ENCODE measurements at places on chromosomes 1 and 21. TPM values are rescaled to one million over a fixed set of nuclear protein-coding genes. Genes with fewer than 3 reads are reported as not detected.

The ADGRL4 gene
- polyA plus RNA-seq = 5.6 TPM

- no peak for DNase-seq
Observed at GRCh38 chr1:37845786-37846185, 13.6 kb downstream of the MTF1 start.

- peak; percentile 46 for DNase-seq
Observed at GRCh38 chr21:42468491-42469131, 27.4 kb downstream of the RSPH1 start.

DNA sequence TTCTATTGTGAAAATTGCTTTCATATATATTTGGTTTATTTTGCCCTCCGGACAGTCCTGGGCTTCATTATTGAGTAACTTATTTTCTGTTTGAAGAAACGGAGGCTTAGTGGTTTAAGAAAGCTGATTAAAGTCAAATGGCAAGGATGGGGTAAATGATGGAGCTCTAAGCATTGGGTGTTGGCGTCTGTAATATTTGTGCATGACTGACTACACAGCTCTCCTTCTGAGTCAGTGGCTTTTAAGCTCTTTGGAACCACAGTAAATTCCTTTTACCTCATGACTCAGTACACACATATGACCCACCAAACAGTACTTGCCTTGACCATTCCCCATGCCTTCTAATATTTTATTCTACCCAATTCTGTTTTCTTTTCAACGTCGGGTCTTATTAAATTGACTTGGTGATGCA is 21.0 kb downstream of the B3GALT5 start:
- no peak for DNase-seq

DNA sequence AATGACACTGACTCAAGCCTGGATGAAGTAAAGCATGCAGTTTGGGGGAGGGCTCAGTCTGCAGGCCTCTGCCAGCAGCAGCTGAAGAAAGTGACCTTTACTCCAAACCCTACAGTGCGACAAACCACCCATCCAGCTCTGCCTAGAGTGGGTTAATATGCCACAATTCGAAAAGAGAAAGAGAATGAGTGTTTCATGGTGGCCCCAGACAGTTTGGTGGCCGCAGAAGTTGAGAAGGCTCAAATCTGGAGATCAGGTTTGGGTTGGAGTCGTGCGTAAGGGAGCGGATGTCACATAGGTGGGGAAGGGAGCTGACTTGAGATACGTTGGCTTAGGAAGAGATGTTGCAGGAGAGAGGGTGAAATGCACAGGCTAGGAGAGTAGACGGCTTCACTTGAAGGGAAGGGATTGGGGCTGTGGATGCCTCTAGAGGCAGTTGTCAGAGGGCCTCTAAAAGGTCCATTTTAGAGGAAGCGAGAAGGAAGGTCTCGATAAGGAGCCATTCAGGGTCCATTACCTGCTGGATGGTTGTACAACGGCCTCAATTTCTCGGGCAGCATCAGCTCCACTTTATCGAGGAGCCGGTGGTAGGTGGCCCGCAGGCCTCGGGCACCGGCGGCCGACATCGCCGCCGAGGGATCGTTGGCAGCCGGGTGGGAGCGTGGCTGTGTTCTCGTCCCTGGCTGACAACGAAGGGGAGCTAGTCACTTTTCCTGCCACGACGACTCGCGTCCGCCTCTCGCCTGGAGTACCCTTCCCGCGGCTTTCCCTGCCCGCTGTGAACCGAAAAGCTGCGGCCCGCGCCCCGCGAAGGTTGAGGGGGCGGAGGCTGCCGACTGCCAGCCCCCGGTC is 1.0 kb upstream of the DCAF6 start:
- peak; percentile 84 for DNase-seq

The NBPF11 gene
- 19.3 TPM for polyA plus RNA-seq

- no peak for DNase-seq
Observed at GRCh38 chr1:52901384-52901783, 20.2 kb downstream of the ECHDC2 start.

The PSMB4 gene
- 234 TPM for polyA plus RNA-seq

DNA sequence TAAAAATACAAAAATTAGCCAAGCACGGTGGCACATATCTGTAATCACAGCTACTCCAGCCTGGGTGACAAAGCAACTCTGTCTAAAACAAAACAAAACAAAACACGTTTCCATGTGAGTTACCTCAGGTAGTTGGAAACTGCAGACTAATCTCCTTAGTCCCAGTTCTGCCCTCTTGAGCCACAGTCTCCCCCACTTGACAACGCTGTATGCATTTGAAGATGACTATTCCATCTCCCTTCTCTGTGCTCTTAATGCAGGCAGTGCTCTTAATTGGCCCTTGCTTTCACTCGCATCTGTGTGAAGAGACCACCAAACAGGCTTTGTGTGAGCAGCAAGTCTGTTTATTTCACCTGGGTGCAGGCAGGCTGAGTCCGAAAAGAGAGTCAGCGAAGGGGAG is 19.6 kb upstream of the DHCR24 start:
- no peak for DNase-seq

DNA sequence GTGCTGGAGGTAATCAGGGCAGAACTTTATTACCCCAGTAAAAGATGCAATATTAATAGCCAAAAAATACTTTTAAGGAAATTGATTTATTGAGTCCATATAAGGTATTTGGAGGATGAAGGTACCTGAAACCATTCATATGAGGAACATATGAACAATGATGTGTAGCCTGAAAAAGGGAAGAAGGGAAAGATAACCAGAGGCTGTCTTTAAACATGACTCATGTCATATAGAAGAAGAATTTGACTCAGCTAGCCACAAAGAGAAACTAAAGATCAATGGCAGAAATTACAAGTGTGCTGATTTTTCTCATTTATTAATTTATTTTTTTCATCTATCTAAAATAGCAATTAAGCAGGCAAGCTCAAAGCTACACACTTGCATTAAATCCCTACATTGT is 136.2 kb upstream of the DUSP10 start:
- DNase-seq = no peak

DNA sequence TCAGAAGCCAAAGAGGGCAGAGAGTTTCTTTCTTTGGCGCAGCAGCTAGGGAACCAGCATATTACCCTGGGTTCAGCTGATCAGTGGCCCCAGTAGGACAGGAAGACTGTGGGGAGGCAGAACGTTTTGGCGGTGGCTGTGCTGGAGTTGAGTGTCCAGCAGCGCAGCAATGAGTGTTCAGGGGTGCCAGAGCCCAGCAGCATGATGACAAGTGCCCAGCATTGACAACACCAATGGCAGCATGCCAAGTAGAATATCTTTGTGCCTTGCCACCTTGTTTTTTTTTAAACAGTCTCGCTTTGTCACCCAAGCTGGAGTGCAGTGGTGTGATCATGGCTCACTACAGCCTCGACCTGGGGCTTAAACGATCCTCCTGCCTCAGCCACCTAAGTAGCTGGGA is 106.7 kb upstream of the CDC42BPA start:
- no peak for DNase-seq

DNA sequence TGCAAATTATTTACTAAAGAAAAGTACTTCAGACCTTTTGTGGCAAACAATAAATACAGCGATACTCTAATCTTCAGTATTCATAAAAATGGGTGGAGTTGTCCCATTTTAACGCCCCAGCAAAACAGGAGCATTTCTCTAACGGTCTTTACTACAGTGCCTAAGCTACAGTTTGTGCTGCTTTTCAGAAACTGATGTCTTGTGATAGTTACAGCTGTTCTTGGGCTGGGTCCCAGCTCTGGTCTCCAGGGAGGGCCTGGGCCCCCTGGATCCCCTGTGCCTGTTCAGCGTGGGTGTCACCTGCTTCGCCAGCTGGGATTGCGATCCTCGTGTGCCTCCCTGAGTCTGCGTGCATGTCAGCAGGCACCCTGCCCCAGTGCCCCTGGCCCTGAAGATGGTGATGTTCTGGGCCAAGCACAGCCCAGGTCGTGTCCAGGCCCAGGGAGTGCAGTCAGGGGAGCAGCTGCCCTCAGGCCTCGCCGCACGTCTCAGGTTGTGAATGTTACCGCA is 64.0 kb upstream of the DIP2A start:
- no peak for DNase-seq

- DNase-seq = no peak
Observed at GRCh38 chr1:101379950-101380349, 143.1 kb downstream of the S1PR1 start.

DNA sequence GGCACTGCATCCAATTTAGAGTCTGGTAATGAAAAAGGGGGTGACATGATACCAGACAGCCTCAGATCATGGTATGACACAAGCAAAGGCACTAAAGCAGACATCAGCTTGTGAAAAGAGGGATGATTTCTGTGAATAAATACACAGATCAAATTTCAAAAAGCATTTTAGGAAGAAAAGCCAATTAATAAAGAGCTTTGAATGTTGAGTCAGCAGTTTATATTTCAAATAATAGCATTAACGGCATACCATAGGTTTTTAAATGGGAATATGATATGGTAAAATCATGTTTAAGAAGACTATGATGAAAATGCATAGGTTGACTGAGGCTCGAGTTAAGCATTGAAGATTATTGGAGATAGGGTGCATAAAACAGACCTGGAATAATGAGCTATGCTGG is 13.5 kb downstream of the KCNT2 start:
- DNase-seq = no peak

DNA sequence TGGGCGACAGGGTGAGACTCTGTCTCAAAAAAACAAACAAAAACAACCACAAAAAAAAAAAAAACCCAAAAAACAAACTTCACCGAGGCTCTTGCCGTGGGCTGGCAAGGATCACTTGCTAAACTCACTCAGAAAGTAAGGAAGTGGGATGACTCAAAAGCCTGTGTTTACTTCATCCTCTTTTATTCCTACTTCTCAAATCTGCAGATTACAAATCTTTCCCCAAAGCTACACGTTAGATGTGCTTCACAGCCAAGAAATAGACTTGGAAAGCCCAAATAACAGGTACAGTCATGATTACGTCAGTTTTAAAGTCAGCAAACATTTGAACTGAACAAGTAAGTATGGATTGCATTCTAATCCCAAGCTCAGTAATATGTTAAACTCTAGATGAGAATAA is 359.3 kb downstream of the ADGRL2 start:
- DNase-seq = no peak

DNA sequence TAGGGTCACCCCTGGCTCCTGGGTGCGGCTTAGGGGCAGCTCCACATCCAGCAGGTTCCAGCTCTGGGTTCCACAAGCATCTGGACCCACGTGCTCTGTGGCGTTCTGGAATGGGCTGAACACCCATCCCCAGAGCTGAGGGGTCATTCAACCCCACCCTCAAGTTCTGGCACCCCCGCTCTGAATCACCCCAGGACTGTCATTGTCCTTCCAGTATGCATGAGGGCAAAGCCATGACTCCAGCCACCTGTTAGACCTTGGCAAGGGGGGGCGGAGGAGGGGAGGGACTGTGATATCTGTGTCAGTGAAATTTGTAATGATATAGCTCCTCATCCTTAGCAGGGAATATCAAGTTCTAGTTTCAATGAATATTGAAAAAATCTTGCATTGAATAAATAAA is 12.3 kb downstream of the INSRR start:
- DNase-seq = no peak

DNA sequence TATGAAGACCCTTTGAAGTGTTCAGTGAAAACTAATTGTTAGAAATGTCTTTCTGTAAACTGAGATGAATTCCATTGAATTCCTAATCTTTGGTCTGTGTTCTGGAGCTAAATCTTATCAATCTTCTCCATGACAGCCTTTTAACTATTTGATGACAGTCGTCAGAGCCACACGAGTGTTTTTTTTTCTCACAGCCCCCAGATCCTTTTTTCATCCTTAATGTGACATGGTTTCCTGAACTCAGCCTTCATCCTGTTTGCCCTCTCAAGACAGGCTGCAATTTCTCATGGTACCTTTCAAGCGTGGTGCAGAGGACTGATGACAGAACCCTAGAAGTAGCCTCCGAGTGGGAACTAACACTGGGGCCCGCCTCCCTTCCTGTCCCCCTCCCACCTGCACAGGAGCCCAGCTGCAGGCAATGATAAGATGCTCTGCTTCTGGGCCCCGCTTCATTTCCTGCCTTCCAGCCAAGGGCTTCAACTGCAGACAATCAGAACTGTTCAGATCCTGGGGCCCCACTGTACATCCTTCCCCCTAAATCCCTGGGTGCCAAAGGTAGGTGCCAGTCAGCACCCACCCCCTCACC is 114.6 kb upstream of the VAV3 start:
- DNase-seq = no peak

GRCh38 chr1:207306603-207307002 is 14.9 kb upstream of the CD55 start:
- DNase-seq = no peak

DNA sequence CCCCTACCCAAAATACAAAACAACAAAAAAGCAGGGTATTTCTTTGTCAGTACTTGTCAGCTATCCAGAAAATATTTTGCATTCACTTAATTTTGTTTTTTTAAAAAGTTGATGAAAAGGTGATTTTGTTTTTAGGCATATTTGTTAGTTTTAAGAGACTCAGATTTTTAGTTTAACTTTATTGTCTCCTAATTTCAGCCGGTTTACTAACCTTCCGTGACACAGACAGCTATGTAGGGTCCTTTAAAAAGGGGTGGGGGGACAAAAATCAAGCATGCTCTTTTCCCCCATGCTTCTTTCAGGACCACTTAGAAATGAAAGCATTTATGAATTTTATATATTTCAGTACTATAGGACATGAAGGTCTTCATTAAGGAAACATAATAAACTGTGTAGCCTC is 1.6 kb downstream of the PBX1 start:
- DNase-seq = no peak

- DNase-seq = no peak
Observed at GRCh38 chr1:44389437-44389836, 15.6 kb upstream of the RNF220 start.

The INTS3 gene
- 62.3 TPM for polyA plus RNA-seq

The CHIA gene
- not detected for polyA plus RNA-seq

The CD55 gene
- 24.1 TPM for polyA plus RNA-seq

- DNase-seq = no peak
Observed at GRCh38 chr1:31681415-31681814, 22.4 kb downstream of the COL16A1 start.

- no peak for DNase-seq
Observed at GRCh38 chr1:25255706-25256577, 8.7 kb upstream of the RSRP1 start.

DNA sequence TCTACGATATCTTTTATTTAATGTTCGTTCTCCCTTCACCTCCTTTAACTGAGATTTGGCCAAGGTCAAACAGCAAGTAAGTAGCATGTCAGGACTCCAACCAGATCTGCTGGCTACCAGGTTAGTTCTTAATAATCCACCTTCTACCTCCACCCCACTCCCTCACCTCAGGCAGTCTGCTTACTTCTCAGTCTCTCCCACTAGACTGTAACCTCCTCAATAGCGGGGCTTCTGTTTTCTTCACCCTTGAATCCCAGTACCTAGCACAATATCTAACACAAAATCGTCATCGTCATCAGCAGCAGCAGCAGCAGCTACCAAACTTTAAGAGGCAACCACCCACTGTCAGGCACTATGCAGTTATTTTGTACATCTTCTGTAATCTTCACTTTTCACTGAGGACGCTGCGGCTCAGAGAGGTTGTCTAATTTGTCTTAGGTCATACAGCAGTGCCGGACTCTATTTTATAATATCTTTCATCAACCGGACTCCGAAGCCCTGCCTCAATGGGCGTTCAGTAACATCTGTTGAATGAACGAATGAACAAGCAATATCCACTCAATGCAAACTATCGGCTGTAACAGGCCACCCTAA is 859 bp upstream of the MAGI3 start:
- DNase-seq = no peak

The TMEM240 gene
- 3.9 TPM for polyA plus RNA-seq

The KRTAP24-1 gene
- polyA plus RNA-seq = not detected

The HCN3 gene
- 18.3 TPM for polyA plus RNA-seq

The SPRR1B gene
- polyA plus RNA-seq = not detected

GRCh38 chr1:94417728-94417977 is 536 bp upstream of the ABCD3 start:
- no peak for DNase-seq

GRCh38 chr1:231313661-231314060 is 24.0 kb downstream of the EXOC8 start:
- DNase-seq = no peak

All from large intestine (tissue), 12 donors.